ENCODE measurements at places on chromosomes 4 and X.
A peak's percentile ranks its signal among the peaks of the same experiment; 100 is the strongest.

DNA sequence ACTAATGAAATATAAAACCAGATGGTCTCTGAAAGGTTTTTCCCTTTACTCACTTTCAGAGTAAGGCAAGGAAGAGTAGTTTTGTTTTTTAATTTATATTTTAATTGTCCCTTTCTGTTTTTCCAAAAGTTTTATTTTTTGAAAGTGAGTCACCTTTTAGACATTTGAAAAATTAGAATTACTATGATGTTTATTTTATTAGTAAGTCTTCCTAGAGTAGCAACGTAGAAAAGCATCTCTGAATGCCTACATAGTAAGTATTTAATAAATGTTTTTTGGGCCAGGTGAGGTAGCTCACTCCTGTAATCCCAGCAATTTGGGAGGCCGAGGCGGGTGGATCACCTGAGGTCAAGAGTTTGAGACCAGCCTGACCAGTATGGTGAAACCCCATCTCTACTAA, 51.1 kb downstream of the TET2 start:
- DNase-seq: no peak

DNA sequence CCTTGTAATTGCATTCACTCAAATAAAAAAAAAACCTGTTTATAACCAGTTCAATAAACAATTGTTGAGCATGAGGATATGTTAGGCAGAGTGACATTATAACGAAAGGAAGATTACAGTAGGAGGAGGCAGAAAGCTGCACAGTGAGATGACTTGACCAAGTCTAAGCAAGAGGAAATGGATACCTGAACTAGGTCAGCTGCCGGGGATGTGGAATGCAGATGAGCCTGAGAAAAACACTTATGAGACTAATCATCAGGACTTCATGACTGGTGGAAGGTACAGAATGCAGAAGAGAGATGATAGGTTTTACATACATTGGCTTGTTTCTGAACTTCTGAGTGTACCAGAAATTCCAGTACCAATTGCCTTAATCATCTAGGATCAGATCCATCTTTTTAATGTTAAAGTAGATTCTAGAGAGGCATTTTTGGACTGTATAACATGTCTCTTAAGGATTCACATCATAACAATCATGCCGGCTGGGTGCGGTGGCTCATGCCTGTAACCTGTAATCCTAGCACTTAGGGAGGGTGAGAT, 208.1 kb upstream of the PPP3CA start:
- DNase-seq: no peak

GRCh38 chr4:86014599-86014998, 345.3 kb downstream of the MAPK10 start:
- DNase-seq: no peak

- no peak for DNase-seq
Measured at GRCh38 chr4:185018834-185019455, 655 bp downstream of the HELT start.

GRCh38 chrX:288561-288991, 7.4 kb downstream of the PLCXD1 start:
- DNase-seq: no peak

- DNase-seq: no peak
Measured at GRCh38 chr4:154560824-154561231, 2.0 kb upstream of the FGB start.

DNA sequence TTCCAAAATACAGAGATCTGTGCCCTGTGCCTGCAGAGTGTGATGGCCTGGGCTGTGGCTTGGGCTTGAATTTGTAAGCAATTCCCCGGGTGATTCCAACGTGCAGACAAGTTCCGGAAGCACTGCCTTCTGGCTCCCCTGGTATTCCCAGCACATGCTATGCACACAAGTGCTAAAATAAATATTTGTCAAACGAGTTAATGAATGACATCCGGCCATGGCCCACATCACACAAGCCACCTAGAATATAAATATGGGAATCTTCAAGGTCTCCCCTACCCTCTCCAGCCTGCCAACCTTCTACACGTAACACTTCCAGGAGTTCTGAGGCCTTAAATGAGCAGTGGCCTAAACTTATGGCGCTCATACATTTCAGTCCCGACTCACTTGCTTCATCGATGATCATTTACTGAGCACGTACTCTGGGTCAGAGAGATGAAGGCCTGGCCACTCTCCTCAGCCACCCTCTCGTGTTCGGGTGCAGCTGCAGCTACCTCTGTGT, 21.3 kb downstream of the DCTD start:
- DNase-seq: no peak

- DNase-seq: no peak
Measured at GRCh38 chrX:88424071-88424470, 323.0 kb upstream of the CPXCR1 start.

DNA sequence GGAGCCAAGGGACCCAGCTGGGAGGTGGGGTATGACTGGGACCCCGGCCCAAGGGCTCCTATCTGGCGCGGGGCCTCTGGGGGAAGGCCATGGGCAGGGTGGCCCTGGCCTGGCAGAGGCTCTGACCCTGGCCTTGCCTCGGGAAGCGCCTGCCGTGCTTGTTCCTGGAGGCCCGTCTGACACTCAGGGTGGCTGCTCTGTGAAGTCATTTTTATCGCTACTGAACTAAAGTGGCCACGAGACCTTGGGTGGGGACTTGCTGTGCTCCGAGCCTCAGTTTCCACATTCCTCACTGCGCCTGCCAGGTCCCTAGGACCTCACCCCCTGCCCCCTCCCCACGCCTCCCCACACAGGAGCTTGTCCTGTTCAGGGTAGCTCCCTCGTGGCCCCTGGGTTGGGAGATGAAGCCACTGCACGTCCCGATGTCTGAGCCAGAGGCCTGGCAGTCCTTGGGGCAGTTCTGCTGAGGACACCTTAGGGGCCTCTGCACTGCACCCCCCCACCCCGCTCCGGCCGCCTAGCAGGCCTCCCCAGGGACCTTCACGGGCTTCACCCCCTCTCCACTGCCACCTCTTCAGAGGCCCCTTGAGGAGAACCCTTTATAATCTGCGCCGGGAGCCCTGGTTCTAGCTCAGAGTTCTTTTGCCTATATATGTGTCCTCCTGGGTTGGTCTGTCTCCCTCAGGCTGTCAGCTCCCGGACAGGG, 639 bp upstream of the SORCS2 start:
- DNase-seq: no peak

DNA sequence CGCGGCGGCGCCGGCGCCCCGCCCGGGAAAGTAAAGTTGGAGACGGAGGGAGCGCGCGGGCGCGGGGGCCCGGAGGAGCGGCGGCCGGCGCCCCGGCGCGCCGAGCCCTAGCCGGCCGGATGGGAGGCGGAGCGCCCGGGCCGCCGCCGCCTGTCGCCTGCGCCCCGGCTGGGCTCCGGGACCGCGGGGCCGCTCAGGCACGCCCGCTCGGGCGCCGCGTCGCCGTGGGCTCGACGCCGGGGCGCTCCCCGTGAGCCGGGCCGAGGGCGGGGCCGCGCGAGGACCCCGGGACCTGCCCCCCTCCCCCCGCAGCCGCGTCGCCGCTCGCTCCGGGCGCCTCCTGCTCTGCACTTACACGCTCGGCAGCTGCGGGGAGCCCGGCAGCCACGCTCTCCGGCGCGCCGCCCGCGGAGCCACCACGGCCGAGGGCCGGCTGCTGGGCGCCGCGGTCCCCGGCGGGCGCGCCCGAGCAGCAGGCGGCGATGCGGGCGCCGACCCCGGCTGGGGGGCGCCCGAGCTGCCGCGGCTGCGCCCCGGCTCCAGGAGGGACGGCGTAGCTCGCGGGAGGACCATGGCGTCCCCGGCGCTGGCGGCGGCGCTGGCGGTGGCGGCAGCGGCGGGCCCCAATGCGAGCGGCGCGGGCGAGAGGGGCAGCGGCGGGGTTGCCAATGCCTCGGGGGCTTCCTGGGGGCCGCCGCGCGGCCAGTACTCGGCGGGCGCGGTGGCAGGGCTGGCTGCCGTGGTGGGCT, at the start of gene ADRA2C:
ADRA2C (plus strand) TSS at position 350 of the 749 bp plus-strand sequence; CDS start at position 572, 222 bp downstream.
- no peak for DNase-seq

GRCh38 chr4:173504181-173504503, 25.9 kb downstream of the HAND2 start:
- DNase-seq: no peak

DNA sequence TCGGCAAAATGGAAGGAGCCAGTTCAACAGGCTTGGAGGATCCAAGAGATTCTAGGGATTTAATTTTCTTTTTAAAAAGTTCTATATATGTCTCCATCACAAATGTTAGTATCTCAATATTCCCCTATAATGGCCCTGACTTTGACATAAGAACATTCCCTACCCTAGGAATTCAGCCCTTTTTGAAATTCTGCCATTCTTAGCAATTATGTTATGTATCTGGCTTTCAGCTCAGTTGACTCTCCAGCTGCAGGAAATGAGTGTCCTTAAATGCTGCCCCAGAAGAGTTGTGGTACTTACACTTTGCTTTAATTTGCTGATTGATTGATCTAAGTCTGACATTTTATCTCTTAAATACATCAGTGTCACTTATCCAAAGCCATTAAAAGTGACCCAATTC, 1454.3 kb downstream of the FSTL5 start:
- no peak for DNase-seq

DNA sequence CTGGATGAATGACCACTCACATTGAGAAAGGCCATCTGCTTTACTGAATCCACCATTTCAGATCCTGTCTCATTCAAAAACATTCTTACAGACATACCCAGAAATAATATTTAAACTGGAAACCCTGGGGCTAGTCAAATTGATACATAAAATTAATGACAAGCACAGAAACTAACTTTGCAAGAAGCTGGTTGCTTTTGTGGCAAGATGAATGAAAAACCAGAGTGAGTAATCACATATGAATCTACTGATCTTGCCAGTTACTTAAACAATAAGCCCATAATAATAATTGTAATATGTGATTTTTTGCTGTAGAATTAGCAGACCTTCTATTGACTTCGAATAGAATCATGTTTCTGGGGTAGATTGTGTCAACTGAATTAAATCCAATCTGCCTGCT, 235.1 kb downstream of the PPARGC1A start:
- DNase-seq: no peak

- DNase-seq: no peak
Measured at GRCh38 chr4:111274486-111274885, 651.6 kb upstream of the PITX2 start.

- DNase-seq: no peak
Measured at GRCh38 chr4:136302566-136302965, 1229.7 kb downstream of the PCDH18 start.

DNA sequence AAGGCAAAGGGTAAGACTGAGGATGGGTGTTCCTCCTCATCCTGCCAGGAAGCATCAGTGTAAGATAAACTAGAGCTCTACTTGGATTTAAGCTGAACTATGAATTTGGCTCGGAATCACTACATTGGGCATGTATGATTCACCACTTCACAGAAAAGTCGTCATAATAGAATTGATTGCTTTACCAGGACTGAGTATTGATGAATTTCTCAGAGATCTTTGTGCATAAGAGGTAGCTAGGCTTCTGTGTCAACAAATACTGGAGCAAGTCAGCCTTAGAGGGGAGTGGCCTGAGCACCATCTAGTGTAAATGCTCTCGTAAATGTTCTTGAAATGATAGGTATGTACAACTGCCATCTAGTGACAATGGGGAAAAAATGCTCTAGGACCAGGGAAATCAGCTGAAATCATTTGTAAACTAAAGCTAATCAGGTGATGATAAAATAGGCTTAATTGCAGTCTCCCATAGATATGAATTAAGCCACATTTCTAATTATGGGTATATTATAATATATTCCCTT, 309.5 kb upstream of the FMR1 start:
- DNase-seq: no peak

DNA sequence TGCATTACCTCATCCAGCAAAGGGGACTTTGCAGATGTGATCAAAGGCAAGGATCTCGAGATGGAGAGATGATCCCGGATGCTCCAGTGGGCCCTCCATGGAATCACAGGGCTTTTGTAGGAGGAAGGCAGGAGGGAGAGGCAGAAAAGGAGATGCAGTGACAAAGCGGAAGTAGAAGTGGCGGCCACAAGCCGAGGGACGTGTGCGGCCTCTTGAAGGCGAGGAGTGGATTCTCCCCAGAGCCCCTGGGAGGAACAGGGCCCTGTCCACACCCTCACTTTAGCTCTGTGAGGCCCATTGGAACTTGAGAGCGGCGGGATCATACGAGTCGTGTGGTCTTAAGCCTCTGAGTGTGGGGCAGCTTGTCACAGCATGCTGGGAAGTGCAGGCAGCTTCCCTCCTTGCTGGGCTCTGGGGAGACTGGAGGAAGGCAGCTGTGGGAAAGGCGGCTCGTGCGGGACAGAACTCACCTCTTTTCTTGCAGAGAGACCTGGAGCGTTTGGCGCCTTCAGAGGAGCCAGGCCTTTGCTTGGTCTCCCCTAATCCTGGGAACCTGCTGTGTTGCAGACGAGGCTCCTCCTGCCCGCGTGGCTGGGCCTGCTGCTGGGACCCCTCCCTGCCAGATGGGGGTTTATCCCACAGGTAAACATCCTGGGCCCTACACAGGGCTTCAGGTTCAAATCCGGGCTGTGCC, 10.2 kb downstream of the SH3TC1 start:
- DNase-seq: peak; percentile 61

GRCh38 chrX:47628982-47629381, 748 bp downstream of the CFP start:
- peak; percentile 38 for DNase-seq

DNA sequence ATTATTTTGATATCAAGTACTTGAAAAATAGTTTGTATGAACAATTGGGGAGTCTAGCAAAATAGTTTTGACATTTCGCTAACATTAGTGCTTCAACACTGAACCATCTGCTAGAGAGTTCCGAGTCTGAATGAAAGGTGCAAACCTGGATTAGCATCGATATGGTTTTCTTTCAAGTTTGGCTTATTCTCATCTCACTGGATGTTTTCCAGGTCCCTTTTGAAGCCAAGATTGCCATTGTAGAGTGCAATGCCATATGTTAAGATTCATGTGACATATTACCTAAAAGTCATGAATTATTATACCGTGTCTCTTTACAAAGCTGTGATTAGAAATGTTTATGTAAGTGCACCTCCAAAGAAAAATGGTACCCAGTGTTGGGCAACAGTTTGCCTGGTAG, 36.8 kb upstream of the NAA11 start:
- no peak for DNase-seq

- DNase-seq: no peak
Measured at GRCh38 chrX:132749406-132749805, 209.0 kb downstream of the HS6ST2 start.

DNA sequence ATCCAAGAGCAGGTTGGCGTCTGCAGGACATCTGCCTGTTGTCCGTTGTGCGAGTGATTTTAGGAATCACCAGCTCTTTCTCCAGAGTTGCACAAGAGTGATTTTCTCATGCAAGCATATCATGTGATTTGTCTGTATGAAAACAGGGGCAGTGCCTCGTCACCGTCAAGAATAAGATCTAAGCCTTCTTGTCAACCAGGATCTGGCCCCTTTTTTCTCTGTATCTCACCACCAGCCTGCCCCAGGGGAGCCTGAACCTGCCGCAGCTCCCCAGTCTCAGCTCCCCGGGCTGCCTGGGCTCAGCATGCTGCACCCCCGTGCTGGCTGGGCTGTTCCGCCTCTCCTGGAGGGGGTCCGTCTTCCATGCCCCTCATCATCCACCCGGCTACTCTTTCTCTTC, 90.5 kb downstream of the STOX2 start:
- peak; percentile 43 for DNase-seq

DNA sequence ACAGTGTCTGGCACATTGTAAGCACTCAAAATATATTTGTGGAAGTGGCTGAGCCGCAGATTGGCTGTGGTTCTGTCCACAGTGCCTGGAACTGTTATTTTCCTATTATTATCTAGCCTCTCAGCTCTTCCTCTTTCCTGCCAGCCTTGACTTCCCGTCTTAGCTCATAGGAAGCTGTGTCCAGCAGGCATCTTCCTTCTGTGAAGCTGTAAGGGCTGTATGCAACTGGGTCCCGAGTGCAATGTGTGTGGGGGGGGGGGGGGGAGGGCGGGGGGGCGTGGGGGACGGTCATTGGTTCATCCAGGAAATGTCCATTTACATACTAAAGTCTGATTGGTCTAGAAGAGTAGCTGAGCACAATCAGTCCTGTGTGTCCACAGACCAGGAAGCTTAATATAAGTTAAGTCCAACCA, 210.7 kb downstream of the PDGFRA start:
- peak; percentile 59 for DNase-seq
